Activated naive CD8-positive, alpha-beta T cell treated with anti-CD3 and anti-CD28 coated beads for 36 hours (primary cell): ENCODE measurements at places on chromosomes 16 and 17.

- peak overlapping the region; percentile 88 for H3K4me3 ChIP-seq
- DNase-seq: peak; percentile 85
- peaks cover 12% of the 10 kb centered on the region for H3K4me1 ChIP-seq
- H3K27ac ChIP-seq: peak overlapping the region; percentile 85
- no peaks in the 10 kb centered on the region for H3K36me3 ChIP-seq
These were observed 853 bp upstream of the PDK2 start for GRCh38 chr17:50094243-50094752.

GRCh38 chr17:55784666-55785065, 33.8 kb downstream of the PCTP start:
- H3K36me3 ChIP-seq: no peaks in the 10 kb centered on the region
- no peak overlapping the region for H3K27ac ChIP-seq
- H3K4me1 ChIP-seq: no peaks in the 10 kb centered on the region
- no peaks in the 10 kb centered on the region for H3K27me3 ChIP-seq
- no peak for DNase-seq
- no peak overlapping the region for H3K4me3 ChIP-seq

DNA sequence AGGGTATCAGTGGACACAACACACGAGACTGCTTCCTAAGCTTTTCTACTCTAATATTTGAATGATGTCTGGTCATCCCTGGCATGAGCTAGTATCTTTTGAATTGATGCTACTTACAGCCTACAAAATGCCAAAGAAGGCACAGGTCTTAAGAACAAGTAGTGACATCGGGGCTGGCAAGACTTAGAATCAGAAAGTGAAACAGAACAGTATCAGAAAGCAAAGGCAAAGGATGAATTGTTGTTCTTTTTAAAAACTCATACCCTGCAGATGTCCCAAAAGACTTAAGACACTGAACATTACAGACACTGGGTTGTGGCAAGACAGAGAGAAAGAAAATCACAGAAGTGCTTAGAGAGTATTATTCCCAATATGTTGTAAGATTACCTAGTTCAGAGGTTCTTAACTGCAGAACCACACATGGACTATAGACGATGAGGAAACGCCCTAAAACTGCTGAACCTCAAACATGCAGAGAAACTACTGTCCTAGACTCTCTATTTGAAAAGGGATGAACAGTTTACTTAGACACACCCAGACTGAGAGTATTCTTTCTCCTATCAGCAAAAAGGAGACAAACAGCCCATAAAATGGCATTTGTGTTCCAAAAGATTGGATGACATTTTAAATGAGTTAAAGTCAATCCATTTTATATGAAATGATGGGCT, 12.5 kb downstream of the ZNF19 start:
- no peaks in the 10 kb centered on the region for H3K27me3 ChIP-seq
- peaks cover 7% of the 10 kb centered on the region for H3K4me1 ChIP-seq
- peaks cover 8% of the 10 kb centered on the region for H3K36me3 ChIP-seq
- no peak for DNase-seq
- H3K27ac ChIP-seq: no peak overlapping the region

DNA sequence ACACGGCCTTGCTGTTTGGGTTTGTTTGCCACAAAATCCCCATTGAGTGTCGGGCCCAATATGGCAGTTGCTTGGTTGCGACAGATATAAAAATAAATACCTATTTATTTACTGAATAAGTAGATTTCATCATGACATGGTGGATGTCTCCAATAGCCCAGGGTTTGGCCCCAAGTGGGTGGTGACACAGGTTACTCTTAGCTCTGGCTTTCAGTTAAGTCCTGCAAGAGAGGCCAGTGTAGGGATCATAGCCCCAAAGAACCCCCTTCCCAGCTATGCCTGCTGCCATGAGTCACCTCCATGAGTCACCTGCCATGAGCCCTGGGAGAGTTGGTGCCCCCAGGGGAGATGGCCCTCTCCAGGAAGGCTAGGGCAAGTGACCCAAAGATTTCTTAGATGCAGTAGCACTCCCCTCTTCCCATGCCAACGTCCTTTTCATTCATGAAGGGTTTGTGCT, 78.7 kb upstream of the LGALS9 start:
- no peaks in the 10 kb centered on the region for H3K27me3 ChIP-seq
- H3K4me3 ChIP-seq: no peak overlapping the region
- peaks cover 27% of the 10 kb centered on the region for H3K36me3 ChIP-seq
